Keratinocyte (primary cell): ENCODE measurements at places on chromosomes 2 and 18.
A peak's percentile ranks its signal among the peaks of the same experiment; 100 is the strongest.

DNA sequence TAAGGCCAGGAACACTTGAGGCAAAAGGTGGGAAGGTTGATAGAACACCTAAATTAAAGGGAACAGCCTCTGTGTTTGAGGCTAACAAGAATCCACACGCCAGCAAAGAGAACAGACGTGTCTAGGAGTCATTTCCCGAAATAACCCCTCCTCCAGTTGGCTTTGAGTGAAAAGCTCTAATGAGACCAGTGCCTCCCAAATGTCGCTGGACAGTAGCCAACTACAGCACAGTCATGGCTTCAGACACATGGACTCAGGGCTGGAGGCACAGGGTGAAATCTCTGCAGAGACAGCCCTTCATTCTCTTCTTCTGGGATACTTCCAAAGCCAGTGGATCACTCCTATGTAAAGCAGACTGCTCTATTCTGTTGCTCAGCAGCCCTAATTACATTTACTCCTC lies 49.6 kb downstream of the SOWAHC start:
- peak; percentile 55 for DNase-seq

DNA sequence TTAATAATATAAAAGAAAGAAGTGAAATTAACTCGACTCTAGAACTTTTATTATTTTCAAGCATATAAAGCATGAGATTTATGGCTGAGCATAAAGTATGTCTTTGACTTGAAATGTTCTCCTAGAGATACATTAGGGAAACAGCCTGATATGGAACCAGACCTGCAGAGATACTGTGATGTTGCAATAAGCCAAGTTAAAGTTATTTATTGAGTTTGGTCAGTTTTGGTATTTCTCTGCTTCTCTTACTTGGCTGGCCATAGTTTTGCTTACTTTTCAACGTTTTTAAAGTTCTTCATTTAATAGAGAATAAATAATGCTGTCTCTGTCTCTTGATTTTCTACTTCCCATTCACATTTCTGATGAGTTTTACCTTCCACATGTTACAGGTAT lies 76.0 kb downstream of the GFPT1 start:
- DNase-seq = no peak

DNA sequence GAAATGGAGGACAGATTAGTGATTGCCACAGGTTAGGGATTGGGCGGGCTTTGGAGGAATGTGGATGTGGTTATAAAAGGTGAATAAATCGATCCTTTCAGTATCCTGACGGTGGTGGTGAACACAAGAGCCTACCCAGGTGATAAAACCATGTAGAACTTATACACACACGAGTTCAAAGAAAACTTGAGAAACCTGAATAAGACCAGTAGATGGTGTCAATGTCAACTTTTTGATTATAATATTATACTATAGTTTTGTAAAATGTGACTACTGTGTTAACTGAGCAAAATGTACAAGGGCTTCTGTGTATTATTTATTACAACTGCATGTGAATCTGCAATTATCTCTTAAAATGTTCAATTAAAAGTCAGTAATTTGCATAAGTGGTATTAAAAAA lies 136.3 kb downstream of the ERBB4 start:
- DNase-seq = no peak

- DNase-seq = no peak
Measured at GRCh38 chr18:68461481-68462018, 253.4 kb downstream of the TMX3 start.

DNA sequence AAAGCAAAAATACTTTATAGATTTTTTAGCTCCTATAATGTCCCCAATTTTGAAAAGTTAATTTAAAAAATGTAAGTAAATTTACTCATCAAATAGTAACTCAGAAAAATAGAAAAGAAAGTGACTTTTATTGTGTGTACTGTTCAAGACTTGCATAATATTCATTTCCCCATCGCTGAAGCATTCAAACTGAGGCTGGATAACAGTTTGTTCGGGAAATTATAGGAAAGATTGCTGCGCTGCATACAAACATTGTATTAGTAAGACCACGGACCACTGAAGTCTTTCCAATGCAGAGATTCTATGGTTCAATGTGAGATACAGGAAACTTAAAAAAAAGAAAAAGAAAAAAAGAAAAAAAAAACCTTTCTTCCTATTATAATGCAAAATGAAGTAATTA lies 10.4 kb downstream of the STK17B start:
- no peak for DNase-seq

DNA sequence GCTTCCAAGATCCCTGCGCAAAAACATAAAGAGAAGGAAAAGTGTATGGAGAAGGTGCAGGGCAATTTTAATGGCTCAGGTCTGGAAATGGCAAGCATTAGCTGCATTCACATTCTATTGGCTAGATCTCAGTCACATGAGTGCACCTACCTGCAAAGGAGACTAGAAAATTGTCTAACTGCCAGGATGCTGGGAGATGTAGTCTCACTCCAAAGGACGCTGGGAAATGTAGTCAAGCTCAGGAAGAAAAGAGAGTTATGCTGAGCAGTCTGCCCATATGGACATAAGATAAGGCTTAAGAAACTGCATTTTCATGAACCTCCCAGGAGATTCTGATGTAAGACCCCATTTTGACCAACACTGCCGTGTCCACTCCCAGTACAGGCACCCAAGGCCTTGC lies 9.5 kb upstream of the KLHL29 start:
- no peak for DNase-seq

GRCh38 chr2:98867539-98868309 lies 68.3 kb downstream of the CRACDL start:
- DNase-seq = no peak

DNA sequence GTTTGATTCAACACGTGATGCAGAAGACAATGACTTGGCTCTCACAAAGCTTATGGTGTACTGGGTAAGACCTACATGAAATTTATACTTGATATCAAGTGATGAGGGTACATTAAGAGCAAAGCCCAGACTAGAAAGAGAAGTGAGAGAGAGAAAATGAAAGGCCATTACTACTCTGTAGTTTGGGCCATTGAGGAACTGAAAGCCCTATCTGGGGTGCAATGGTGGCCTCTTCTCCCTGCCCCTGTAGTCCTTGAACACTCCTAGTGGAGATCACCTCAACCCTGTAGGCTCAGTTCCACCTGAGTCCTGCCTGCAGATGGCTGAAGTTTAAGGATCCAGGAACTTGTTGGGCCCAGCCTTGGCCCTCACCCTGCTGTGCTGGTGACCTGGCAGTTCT lies 569.8 kb upstream of the MEX3C start:
- DNase-seq = no peak
